Fibroblast of skin of left quadriceps (primary cell): ENCODE measurements at places on chromosomes 2 and 18.

DNA sequence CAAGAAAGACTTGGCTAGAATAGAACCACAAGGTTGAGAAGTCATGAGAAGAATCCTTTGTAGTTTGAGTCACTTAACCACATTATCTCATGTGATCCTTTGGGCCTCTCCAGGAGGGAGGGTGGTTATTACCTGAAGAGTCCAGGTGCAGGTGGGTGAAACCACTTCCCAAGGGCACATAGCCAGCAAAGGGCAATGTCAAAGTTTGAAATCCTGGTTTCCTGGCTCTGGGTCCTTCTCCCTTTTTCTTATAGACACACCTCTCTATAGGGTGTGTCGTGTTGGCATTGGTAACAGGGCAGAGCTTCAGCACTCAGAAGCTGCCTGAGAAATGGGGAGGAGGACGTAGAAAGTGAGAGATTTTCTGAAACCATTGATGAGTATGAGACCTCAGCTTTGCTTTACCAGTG lies 137.9 kb downstream of the MGAT5 start:
- no peak for DNase-seq

DNA sequence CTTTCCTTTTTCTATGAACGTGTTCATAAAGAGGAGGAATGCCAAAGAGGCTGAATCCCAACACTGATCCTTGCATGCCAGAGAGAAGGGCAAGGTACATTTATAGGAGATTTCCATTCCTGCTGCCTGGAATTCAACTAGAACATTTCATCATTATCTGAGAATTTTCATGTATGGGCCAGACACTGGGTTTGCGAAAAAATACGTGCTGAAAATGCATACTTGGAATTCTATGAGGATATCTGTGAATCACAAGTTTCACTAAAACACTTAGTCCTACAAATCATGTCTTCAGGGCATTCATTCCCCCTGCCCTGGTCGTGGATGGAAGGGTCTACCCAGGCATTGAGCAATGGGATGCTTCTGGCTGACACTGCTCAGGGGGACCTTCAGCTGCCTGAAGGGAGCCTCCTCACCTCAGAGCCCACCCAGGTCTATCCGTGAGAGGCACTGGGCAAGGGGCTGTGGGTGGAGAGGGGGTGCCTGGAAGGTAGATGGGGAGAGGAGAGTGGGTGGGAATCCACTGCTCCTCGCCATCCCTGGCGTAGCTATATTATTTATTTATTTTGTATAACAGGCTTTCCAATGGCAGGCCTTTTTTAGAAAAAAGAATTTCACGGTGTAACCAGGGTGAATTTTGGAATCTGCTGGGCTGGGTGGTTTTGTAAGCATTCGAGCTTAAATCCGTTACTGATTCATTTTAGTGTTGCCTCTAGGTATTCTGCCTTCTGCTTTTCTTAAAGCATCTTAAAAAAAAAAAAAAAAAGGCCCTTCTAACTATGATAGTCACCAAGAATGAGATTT lies 560.6 kb upstream of the ID2 start:
- DNase-seq, result peak; percentile 81

- no peak for DNase-seq
These were observed 599.4 kb downstream of the XIRP2 start for GRCh38 chr2:167487728-167488127.

DNA sequence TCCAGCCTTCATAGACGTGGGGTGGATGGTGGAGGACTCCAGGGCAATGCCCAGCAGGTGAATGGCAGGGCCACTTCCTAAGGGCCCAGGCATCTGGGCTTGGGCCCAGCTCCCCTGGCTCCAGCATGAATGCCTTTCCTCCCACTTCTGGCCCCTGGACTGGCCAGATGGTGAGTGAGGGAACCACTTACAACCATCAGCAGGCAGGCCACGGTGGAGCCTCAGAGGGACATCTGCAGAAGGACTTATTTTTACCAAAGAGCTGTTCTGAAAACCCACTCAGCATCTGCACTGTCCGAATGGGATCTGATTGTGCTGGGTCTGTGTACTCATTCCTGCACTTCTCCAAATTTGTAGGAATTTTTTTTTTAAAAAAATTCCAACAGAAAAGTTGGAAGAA lies 69.6 kb downstream of the SNTG2 start:
- DNase-seq, result no peak

DNA sequence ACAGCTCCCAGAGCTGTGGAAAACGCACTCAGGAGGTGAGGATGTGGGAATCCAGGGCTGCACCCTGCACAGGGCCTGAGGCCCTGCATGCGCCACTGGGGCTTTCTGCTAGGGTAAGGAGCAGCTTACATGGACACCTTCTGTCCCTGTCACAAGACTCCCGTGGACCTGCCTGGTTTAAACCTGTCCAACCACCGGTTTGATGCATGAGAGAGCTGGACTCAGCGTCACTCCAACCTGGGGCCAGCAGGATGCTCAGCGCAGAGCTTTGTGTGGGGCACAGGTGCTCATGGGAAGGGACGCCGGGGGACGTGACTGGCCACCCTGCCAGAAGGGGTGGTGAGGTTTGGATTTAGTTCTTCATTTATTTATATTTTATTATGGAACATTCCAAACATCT lies 24.2 kb downstream of the SNORC start:
- no peak for DNase-seq

DNA sequence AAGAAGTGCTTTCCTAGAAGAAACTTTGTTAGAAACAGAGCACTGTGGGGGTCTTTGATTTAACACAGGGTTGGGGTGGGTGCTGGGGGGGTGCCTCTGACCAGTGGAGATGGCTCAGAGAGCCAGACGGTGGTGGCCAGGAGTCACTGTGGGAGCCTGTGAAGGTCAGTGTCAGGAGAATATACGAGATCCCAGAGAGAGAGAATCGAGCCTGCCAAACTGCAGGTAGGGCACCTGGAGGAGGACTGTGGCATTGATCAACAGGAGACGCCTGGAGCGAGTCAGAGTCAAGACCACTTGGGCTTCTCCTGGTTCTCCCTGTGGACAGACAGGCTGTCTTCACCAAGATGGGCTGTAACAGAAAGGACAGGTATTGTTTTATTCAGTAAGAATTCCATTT lies 136.5 kb upstream of the TWIST2 start:
- DNase-seq, result no peak

- no peak for DNase-seq
These were observed 172.7 kb upstream of the FHL2 start for GRCh38 chr2:105571445-105571987.

GRCh38 chr2:72973566-72974435 lies 56.5 kb downstream of the EMX1 start:
- DNase-seq, result no peak

DNA sequence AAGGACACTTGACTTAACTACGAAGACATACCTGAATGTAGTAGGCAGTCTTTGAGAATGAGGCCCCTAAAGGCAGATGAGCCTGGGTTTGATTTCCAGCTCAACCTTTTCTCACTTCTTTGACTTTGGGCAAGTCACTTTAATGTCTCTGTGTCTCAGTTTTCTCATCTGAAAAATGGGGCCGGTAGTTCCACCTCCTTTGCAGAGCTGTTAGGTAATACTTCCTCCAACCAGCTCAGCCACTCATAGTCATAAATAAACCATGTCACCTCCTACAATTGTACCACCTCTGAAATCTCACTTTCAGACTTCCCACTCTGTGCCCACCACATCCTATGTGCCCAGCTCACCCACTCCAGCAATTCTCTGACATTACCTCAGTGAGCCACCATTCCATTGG lies 10.4 kb downstream of the ARHGAP25 start:
- no peak for DNase-seq

DNA sequence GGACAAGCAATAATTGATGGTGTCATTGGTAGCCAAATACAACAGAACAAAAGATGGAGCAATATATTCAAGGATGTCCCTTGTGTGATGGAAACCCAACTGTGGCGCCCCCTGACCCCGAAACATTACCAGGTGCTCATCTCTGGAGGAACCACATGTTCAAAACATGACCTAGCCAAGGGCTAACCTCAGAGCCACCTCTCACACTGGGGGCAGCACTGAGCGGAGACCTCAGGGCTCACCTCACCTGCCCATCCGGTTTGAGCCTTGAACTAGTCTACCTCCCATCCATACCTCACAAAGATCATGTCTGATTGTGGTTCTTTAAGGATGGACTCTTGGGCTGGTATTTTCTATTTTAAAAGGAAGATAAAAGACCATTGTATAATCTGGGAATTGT lies 314.4 kb upstream of the CDH7 start:
- no peak for DNase-seq

DNA sequence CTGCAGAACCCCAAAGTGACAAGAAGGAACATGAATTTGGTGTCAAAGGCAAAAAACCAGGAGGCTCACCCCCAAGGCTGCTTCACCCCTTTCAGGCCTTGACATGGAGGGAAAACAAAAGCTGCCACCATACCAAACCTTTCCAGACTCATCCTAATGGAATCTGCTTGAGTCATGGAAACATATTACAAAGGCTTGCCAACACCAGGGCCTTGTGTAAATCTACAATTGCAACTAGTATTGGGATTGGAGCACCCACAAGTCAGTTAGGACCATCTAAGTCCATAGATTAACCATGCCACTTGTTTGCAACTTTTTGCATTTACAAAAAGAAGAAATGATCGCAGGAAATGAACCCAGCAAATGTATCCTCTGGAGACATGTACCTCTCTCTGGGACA lies 297.6 kb downstream of the CDCA7 start:
- DNase-seq, result peak; percentile 81

- DNase-seq, result no peak
These were observed at the start of gene ARHGEF4 for GRCh38 chr2:130836501-130837174. TSS of gene ARHGEF4 (plus strand) at chr2:130836914. CDS start at chr2:130836954, 40 bp downstream.

GRCh38 chr18:23259701-23260681 lies 124.7 kb downstream of the CABLES1 start:
- peak; percentile 33 for DNase-seq

- no peak for DNase-seq
These were observed 126.8 kb downstream of the MARCHF4 start for GRCh38 chr2:216245391-216245975.

DNA sequence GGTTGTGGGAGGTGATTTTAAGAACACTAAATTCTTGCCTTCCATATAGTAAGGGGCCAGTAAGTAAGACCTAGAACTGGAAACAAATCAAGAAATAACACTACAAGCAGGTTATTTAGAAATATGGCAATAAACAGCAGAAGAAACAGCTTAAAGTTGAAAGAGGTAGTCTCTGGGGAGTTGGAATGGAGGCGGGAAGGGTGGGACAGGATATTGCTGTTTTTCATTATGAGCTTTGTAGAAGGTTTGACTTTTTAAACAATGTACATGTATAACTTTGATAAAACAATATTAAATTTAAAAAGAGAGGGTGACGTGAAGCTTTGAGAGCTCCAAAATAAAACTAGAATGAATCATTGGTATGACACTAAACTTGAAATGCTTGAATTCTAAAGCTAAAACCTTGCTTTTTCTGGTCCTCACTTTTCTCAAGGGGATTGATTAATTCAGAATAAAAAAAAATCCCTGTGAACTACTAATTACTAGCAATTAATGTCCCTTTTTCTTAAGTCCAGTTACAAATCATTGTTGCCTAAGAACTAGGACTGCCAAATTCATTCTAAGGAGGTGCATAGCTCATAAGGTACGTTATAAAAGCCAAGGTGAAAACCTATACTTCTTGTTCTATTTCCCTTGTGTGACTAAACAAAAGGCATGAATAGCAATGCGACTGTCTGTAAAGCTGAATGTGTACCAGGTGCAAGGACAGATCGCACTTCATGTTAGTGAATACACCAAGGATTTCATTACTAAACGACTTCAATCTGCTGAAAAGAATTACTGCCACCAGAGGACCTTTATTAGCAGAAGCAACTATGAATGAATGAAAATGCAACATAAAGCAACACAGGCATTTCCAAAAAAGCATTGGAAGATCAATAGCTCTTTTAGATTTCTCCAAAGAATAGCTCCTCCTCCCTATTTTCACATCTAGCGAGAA lies 177.5 kb downstream of the RBM43 start:
- DNase-seq, result no peak

DNA sequence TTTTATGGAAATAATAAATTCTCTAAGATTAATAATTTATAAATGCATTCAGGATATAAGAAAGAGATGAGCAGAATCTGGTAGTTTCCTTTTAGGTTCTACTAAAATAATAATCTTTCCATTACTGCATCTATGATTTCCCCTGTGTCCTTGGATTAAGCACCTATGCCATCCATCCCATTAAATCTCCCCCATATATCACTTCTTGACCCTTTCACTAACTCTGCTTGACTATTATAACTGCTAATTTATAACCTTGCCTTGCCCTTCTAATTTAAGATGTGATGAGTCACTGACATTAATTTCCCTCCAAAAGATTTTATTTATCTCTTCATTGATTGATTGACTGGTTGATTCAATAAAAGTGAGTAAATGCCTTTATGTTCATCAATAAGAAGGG lies 348.3 kb upstream of the LRATD1 start:
- DNase-seq, result no peak

GRCh38 chr18:75544496-75544895 lies 117.0 kb upstream of the SMIM21 start:
- DNase-seq, result peak; percentile 81

GRCh38 chr2:55157474-55157884 lies 74.6 kb downstream of the CLHC1 start:
- no peak for DNase-seq

DNA sequence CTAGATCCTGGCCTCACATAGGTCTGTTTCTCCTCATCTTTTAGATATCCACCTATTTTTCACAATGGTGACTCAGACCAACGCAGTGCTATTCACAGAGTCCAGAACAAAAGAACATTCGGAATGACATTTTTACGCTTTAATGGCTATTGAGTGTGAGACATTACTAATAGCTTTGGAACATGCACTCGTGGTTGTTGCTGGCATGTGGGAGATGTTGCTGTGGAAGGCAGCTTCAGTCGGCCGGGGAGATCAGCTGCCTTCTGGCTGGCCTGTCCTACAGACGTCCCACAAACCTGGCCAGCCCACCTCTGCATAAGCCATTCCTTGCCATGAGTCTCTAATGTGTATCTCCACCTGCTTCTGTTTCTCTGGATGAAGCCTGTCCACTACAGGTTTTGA lies 3.4 kb downstream of the MBP start:
- DNase-seq, result peak; percentile 40

GRCh38 chr2:169490834-169491233 lies 11.5 kb downstream of the BBS5 start:
- DNase-seq, result no peak

- no peak for DNase-seq
These were observed 293.8 kb downstream of the LRRTM4 start for GRCh38 chr2:77228391-77228790.
